Stimulated activated CD8-positive, alpha-beta memory T cell treated with anti-CD3 and anti-CD28 coated beads, Interleukin-7, amount 100 ng/mL, for 48 hours (primary cell): ENCODE measurements at places on chromosomes 6 and 20.

DNA sequence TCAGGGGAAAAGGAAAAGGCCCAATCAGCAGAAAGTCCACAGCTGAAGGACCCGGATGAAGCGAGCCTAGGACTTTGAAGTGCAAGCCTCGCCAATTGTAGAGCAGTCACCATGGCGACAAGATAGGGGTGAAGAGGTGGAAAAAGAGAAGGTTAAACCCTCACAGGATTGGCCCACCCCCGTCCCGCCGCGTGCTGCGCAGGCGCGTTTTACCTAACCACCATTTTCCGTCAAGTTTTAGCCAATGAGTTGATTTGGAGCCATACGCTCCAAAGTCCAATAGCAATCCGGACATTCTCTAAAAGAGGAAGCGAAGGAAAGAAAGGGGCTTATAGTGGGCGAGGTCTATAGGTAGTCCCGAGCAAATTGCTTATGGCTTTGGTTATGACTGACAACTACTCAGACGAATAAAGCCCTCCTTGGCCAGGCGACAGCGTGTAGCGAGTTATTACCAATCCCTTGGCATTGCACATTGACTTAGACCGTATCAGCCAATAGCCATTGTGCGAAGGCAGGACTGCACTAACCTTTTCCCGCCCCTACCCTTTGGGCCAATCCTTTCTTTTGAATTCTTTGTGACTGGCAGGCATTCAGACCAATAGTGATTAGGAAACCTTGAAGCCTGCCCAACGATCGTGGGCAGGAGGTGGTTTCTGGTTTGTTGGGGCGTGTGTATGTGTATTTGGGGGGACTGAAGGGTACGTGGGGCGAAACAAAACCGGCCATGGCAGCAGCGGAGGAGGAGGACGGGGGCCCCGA is at the start of gene RNF5:
RNF5 (plus strand) TSS at position 618 of the 759 bp plus-strand sequence; CDS start at position 725, 107 bp downstream.
- peak; percentile 74 for DNase-seq

GRCh38 chr20:23200914-23201313 is 114.8 kb upstream of the CD93 start:
- no peak for DNase-seq

- no peak for DNase-seq
Measured at GRCh38 chr6:28277746-28278145, 3.6 kb upstream of the PGBD1 start.

GRCh38 chr6:169188051-169188470 is 65.6 kb downstream of the THBS2 start:
- no peak for DNase-seq

GRCh38 chr6:68575765-68576439 is 59.2 kb upstream of the ADGRB3 start:
- no peak for DNase-seq

- no peak for DNase-seq
Measured at GRCh38 chr6:64889144-64889543, 817.9 kb downstream of the EYS start.

DNA sequence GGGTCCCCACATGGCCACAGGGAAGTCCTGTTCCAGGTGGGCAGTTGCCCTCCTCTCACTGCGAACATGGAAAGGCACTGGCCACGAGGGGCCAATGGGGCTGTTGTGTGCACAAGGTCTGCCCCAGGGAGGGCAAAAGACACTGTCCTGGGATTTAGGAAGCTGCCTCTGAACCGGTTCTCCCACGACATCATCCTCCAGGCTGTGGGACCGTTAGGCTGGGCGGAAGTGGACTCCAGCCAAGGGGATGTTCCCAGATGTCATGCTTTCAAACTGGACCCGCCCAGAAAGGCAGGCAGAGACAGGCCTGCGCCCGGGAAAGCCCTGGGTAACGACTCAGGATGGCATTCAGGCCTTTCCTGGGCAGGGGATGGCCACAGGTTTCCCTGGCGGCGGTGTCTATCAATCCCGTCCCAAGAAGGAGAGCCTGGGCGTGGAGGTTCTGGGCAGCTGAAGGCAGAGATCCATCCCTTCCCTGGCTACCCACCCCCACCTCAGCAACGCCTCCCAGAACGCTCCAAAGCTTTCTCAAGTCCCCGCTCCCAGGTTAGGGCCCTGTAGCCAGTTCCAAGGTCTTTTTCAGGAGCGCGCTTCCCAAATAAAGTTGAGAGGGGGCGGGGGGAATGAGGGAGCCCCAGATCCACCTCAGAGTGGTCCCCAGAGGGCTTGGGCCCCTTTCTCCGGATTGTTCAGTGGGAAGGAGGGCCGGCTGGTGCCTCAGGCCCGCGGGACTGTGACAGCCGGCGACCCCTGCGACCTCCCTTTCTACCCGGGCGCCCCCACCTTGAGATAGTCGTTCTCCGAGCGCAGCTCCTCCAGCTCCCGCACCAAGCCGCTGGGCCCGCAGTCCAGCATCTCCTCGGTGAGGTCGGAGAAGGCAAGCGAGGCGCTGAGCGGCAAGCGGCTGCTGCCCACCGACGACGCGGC is 13.8 kb upstream of the TLDC2 start:
- DNase-seq = no peak

- no peak for DNase-seq
Measured at GRCh38 chr6:147554281-147554680, 45.8 kb downstream of the SAMD5 start.

DNA sequence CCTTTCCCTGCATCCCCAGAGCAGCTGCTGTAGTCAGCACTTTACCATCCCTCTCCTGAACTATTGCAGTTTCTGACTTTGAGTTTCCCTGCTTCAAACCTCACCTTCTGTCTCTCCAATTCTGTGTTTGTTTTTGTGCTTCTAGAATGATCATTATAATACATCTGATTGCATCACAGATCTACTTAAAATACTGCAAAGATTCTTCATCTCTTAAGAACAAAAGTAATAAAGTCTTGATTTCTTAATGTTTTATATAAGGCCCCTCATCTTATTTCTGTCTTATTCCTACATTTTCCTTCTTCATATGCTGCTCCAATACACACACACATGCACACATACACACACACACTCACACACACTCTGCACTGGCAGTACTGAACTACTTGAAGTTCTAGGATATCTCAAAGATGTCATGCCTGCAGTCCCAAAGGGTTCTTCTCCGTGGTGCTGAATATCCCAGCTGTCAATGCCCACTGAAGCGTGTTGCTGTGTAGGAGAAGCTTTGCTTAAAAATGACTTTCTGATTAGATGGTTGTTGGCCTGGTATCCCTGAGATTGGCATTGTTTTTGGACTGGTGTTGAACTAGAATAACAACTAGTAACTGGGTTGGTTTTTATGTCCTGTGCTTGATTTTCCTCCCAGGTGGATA is 97.2 kb downstream of the MAP3K4 start:
- DNase-seq = no peak

DNA sequence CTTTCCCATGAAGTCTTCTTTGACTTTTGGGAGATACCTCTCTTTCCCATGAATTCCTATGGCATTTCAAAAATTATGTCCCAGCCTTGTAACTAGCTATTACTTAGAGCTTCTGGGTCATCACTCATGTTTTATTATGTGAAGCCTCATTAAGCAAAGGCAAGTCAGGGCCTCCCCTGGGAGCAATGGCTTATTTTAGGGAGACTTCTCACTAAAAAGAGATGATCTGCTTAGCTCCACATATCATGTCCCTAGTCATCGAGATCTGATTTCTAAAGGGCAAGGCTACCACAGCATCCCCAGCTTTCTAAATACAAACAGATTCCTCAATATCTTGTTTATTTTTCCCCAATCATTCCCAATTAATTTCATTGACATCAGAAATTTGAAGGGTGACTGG is 154.0 kb upstream of the MANEA start:
- DNase-seq = no peak

DNA sequence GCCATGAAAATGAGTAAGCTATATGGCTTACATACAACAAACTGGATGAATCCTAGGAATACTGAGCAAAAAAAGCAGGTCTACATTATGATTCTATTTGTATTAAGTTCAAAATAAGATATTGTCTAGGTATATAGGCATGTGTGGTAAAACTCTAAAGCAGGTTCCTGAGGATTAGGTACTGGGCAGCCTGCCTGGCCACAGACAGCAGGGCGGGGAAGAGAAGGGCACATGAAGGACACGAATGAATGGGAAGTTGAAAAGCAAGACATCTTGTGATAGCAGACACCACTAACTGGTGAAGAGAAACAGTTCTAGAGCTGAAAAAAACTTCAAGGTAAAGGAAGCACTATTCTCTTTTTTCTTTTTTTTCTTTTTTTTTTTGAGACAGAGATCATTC is 72.6 kb upstream of the SLC4A11 start:
- no peak for DNase-seq

- no peak for DNase-seq
Measured at GRCh38 chr6:21321076-21321475, 272.5 kb upstream of the SOX4 start.

DNA sequence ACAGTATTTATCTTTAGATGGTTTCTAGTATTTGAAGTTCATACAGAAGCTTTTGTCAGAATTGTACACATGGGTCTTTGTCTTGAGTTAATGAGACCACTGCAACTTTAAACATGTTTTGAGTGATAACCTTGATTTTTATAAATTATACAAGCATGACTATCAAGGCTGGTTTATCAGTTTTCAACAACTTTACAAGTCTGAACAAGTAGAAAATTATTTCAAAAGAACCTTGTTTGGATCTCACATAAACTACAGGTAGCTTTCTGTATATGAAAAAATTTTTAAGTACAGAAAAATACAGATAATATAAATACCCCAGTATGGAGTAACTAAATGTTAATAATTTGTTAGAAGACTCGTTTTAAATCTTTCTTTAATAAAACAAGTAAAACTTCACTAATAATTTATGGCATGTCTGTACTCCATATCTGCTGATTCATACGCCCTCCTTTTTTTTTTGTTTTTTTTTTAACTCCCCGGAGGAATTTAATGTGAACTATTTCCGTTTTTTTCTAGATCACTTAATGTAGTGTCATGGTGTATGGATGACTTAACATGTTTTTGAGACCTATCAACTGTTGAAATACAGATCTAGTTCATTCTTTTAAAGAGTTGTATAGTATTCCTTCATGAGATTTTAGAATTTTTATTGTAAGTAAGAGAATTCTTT is 18.3 kb downstream of the VAPB start:
- DNase-seq = no peak

DNA sequence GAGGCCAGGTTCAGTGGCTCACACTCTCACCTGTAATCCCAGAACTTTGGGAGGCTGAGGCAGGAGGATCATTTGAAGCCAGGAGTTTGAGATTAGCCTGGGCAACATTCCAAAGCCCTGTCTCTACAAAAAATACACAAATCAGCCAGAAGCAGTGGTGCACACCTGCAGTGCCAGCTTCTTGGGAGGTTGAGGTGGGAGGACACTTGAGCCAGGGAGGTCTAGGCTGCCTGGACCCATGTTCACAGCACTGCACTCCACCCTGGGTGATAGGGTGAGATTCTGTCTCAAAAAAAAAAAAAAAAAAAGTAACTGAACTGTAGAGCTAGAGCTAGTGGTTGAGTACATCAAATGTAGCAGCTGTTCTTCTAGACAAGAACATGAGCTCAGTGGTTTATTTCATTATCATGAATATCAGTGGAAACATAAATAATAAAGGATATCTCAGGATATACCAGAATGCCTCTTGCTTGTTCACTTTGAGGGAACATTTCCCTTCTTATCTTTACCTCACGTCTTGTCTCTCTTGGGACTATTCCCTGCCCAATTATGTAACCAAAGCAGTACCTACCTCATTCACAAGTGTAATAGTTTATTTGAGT is 17.6 kb downstream of the NANP start:
- DNase-seq = no peak

GRCh38 chr20:35492352-35492751 is 37.0 kb downstream of the CEP250 start:
- no peak for DNase-seq

DNA sequence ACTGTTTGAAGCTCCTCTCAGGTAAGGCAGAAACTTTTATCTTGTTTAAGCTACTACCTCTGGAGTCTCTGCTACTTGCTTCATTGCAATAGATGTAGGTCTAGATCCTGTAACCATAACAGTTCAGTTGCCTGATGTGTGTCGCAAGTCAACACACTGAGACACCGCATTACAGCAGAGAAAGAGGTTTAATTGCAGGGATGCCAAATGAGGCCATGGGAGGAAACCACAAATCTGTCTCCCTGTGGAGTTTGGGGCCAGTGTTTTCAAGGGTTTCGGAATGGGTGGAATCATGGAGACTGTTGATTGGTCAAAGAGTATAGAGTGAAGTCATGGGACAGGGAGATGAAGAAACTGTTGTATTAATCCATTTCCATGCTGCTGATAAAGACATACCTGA is 57.1 kb upstream of the RBM24 start:
- DNase-seq = no peak

GRCh38 chr6:5837323-5837722 is 169.4 kb downstream of the NRN1 start:
- no peak for DNase-seq
